ENCODE measurements at places on chromosomes 5 and 9.

- DNase-seq = no peak
These were observed 44.0 kb downstream of the ASS1 start for GRCh38 chr9:130488621-130489330.

DNA sequence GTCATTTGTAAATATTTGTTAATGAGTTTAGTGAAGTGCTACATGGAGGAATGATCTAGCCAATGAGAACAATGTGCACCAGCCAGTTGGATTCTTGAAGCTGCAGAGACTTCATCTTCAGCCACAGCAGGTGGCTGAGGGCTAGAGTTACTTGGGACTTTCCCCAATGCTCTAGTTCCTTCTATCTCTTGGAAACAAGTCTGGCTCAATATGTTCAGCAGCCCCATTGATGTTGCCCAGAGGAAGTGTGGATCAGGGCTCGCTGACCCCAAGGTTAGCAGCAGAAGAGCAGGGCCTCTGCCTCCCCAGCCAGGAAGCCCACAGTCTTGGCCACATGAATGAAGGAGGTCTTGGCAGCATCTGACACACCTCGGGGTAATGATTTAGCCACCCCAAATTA is 117.5 kb downstream of the SLC1A3 start:
- DNase-seq = peak; percentile 48

DNA sequence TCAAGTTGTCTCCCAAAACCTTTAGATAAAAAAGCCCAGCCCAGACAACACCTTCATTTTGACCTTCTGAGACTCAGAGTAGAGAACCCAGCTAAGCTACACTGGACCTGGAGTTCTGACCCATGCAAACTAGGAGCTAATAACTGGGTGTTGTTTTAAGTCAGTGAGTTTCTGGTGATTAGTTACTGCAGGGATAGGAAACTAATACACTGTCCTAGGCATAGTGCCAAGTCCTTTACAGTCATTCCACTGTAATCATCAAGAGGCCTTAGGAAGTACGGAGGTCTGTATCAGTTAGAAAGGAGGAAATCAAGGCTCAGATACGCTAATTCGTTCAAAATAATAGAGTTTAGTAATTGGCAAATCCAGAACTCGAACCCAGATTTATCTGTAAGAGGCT is 197.9 kb downstream of the KCTD16 start:
- no peak for DNase-seq

GRCh38 chr9:103900466-103900865 is 193.6 kb upstream of the SMC2 start:
- DNase-seq = peak; percentile 22

GRCh38 chr5:153565822-153566221 is 75.4 kb downstream of the GRIA1 start:
- DNase-seq = no peak

GRCh38 chr5:95555553-95555952 is 652 bp downstream of the ARSK start:
- peak; percentile 34 for DNase-seq

DNA sequence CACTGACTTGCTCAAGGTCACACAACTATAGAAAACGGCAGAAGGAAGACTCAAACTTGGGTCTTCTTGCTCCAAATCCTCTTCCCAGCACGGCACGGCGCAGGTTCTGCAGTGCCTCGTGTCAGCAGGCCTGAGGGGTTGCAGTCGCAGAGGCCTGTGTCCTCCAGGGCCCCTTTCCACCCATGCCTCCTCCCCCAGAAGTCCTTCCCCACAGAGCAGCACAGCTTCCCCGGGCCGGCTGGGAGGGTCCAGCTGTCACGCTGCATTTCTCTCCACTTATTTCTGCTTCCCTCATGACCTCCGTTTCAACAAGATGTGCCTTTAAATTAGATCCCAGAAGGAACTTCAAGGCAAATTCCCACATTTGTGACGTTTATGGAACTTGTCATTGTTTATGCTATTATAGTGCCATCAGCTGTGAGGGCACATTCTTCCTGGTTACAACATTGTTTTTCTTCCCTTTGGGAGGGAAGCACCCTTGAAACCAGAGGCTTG is 148.4 kb downstream of the C5orf15 start:
- no peak for DNase-seq

DNA sequence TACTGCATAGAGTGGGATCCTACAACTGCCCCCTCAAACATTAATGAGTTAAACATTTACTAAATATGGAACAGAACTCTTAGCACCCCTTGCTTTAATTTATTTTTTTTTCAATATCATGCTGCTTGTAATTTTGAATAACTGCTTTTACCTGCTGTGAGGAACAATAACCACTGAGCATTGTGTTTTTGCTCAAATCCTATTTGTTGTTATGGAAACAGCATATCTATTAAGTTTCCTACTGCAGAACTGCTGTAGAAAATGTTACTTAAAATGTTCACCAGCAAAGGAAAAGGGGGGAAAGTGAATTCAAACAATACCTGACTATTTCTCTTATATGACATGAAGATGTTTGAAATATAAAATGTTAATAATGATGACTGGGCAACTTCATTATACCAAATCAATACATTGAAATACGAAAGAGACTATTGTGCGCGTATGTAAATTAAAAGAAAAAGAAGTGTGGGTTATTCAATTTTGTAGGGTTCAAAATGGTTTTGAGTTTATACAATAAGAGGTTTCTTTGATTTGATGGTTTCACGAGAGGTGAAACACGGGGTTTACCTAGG is 1043.8 kb upstream of the NUDT12 start:
- no peak for DNase-seq

DNA sequence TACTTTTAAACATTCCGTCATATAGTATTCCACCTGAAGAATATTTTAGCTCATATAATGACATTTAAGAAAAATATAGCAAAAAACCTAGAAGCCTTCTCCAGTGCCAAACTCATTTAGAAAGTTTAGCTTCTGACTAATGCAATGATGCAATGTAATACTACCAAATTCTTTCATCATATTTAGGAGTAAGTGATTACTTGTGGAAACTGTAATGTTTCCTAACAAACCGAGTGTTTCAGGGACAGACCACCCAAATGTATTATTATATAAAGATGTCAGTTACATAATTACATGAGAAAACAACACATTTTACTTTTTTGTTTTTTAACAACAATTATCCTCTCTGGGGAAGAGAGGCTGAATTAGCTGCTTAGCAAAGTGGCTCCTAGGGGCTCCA is 316.2 kb downstream of the ARL15 start:
- no peak for DNase-seq

DNA sequence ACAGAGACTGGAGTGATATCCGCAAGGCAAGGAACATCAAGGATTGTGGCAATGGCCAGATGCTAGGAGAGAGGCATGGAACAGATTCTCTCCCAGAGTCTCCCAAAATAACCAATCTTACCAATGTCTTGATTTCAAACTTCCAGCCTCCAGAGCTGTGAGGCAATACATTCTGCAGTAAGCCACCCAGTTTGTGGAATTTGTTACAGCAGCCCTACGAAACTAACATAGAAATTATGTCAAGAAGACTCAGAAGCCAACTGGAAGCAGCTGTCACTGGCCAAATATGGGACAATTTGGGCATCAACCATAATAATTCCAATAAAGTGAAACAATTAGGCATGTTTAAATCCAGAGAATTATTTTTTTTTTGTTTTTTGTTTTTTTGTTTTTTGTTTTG is 271.1 kb downstream of the NDUFS4 start:
- no peak for DNase-seq

- DNase-seq = no peak
These were observed 16.4 kb upstream of the ARL15 start for GRCh38 chr5:54326662-54327270.

GRCh38 chr5:177368869-177369644 is 11.3 kb downstream of the RGS14 start:
- no peak for DNase-seq

DNA sequence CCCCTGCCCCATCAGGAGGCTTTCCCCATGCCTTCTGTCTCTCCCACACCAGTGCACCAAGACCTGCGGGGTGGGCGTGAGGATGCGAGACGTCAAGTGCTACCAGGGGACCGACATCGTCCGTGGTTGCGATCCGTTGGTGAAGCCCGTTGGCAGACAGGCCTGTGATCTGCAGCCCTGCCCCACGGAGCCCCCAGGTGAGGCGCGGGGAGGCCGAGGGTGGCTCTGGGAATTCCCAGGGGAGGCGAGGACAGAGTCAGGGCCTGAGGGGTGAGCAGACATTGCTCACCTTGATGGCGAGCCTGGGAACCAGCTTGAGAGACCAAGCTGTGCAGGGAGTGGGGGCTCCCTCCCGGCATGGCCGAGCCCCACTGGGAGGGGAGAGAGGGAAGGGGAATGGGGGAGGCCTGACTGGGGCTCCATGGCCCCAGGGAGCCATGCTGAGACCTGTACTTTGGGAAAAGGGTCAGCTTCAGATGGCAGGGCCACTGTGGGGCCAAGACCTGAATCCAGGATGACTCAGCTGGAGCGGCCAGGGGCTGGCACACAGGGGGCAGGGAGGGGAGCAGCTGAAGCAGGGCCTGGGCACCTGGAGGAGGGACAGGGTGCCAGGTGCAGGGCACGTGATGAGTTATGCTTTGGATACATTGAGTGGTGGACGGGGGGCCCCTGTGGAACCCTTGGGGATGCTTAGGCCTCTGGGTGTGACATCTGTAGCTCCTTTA is 35.2 kb downstream of the FAM163B start:
- no peak for DNase-seq

- DNase-seq = no peak
These were observed 51.4 kb upstream of the RARS1 start for GRCh38 chr5:168434746-168435321.

GRCh38 chr5:180873615-180874520 is 12.8 kb upstream of the ZFP62 start:
- no peak for DNase-seq

- no peak for DNase-seq
These were observed 95.8 kb downstream of the DOCK2 start for GRCh38 chr5:169732841-169733240.

- peak; percentile 29 for DNase-seq
These were observed 11.2 kb downstream of the IER5L start for GRCh38 chr9:129166623-129167557.

- no peak for DNase-seq
These were observed 15.4 kb upstream of the ZNF622 start for GRCh38 chr5:16480821-16481538.

DNA sequence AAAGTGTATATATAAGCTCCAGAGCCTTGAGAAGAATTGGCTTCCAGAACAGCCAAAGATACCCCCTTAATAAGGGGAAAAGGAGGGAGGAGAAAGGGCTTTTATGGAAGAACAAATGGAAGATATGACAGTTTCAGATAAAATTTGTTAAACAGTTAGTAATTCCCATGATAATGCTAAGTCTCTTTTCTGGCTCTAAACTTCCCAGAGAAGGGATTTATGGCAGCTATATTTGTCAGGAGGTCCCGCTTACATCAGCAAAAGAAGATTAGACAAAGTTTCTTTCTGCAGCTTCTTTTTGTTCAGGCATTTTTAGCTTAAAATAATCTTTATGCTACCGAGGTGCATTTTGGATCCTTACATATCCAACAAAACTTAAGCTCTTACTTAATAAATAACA is 14.3 kb upstream of the SLC36A3 start:
- DNase-seq = no peak

Data from pons (tissue), 1 donor.